ENCODE measurements at places on chromosomes 4 and X.

- no peaks in the 10 kb centered on the region for H3K36me3 ChIP-seq
- H3K4me1 ChIP-seq: peaks cover 2% of the 10 kb centered on the region
- peak; percentile 76 for DNase-seq
- H3K27ac ChIP-seq: no peak overlapping the region
These were observed 18.3 kb upstream of the GPR101 start for GRCh38 chrX:137051978-137052642.

DNA sequence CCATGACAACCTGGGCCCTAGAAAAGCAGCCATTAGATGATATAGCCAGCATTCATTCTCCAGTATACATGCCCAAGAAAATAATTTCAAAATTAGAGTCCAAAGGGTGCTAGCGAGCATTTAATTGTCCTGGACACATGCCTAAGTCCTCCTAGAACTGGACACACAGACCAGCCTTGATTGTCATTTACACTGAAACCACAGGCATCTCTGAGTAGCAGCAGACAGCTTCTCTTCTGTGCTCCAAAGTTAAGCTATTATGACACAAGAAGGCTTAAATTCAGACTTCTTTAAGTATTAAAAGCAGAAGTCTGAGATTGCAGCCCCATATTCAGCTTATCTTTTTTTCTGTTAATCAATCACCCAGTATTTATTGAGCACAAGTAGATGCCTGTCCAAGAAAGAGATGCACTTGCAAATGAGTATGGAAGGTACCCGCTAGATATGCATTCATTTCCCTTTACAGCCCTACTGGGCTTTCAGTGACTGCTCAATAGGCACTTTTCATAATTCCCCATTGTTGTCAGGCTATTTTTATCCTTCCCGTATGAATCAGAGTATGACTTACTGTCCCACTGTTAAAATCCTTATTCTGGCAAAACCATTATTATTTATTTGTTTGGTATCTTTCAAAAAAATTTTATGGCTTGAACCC is 374.1 kb downstream of the FBXW7 start:
- no peaks in the 10 kb centered on the region for H3K36me3 ChIP-seq
- DNase-seq: no peak

DNA sequence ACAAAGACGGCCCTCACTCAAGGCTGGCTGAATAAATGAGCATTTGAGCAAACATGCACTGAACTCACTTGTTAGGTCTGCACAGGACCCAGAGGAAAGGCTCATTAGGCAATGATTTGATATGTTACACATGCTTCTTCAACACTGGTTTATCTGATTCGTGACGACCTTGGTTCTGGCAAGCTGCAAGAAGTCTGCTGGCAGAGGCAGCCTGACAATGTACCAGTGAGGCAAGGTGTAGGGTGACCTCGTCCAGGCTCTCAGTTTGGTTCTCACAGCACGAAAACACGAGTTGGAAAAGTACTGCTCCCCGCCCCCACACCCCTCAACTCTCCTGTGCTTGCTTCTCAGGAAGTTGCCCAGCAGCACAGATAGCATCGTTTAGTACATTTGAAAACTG is 63.1 kb upstream of the CITED1 start:
- no peaks in the 10 kb centered on the region for H3K36me3 ChIP-seq
- H3K27me3 ChIP-seq: no peaks in the 10 kb centered on the region
- no peak overlapping the region for H3K27ac ChIP-seq
- no peak overlapping the region for H3K4me3 ChIP-seq
- no peak for DNase-seq
- no peaks in the 10 kb centered on the region for H3K4me1 ChIP-seq

DNA sequence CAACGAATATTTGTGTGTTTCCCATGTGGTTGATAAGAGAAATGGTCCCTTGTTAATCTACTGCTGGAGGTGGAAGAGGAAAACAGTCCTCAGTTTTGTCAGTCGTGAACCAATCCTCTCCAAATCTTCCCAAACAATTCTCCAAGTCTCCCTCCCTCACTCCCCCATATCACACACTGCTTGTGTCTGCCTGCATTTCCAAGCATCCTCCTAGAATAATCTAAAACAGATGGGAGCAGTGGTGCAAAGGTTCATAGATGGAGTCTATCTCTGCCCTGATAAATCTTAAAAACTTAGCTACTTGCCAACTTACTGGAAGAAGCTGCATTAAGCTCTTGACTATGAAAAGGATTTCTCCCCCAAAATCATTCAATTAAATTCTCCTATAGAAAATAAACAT is 43.7 kb upstream of the SH3KBP1 start:
- no peak for DNase-seq
- no peaks in the 10 kb centered on the region for H3K27me3 ChIP-seq
- no peak overlapping the region for H3K27ac ChIP-seq
- peaks cover 1% of the 10 kb centered on the region for H3K36me3 ChIP-seq
- no peak overlapping the region for H3K4me3 ChIP-seq

DNA sequence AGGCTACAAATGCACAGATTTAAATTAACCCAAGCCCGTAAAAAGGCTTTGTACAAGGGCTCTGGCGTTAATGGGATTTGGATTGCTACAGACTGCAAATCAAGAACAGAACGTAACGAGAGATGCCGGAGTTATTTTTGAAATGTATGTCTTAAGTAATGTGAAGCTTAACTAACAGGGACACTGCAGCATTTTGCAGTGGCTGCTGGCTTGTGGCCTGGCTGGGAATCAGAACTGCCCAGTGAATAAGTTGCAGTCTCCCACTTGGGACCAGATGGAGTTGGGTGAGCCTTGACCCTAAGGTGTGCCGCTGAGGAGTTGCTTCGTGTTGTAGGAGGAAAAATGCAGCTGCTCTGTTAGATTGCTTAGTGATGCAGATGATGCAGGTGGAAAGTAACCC is 318.4 kb downstream of the DHX15 start:
- H3K36me3 ChIP-seq: no peaks in the 10 kb centered on the region
- H3K27ac ChIP-seq: no peak overlapping the region
- no peaks in the 10 kb centered on the region for H3K27me3 ChIP-seq
- no peak for DNase-seq
- H3K4me1 ChIP-seq: no peaks in the 10 kb centered on the region

- no peak overlapping the region for H3K27ac ChIP-seq
- peaks cover 7% of the 10 kb centered on the region for H3K27me3 ChIP-seq
- no peaks in the 10 kb centered on the region for H3K36me3 ChIP-seq
- no peak for DNase-seq
- no peak overlapping the region for H3K4me3 ChIP-seq
These were observed 8.7 kb downstream of the FHDC1 start for GRCh38 chr4:152944666-152945320.

DNA sequence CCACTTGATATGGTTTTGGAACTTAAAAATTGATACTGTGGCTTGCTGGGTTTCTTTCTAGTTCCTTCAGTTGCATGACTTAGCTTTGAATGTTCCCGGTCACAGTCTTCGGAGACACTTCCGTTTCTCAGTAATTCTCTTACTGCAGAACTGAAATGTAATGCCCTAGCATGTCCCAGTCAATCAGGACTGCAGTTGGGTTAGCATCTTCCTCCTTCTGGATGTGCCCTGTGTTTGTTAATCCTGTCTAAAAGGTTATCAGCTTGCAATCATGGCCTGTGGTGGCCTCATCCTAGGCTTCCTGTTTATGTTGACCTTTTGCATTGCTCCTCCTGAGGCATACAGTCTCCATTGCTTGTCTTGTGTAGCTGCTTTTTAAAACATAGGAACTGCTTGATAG is 275.9 kb downstream of the ARHGAP10 start:
- H3K27me3 ChIP-seq: no peaks in the 10 kb centered on the region
- no peak overlapping the region for H3K27ac ChIP-seq
- no peak overlapping the region for H3K4me3 ChIP-seq
- H3K4me1 ChIP-seq: no peaks in the 10 kb centered on the region
- H3K36me3 ChIP-seq: no peaks in the 10 kb centered on the region

GRCh38 chr4:182227611-182228010 is 15.6 kb upstream of the TENM3 start:
- no peaks in the 10 kb centered on the region for H3K27me3 ChIP-seq
- no peak overlapping the region for H3K27ac ChIP-seq
- H3K4me3 ChIP-seq: no peak overlapping the region
- no peak for DNase-seq

- H3K4me1 ChIP-seq: no peaks in the 10 kb centered on the region
- no peak for DNase-seq
- no peaks in the 10 kb centered on the region for H3K27me3 ChIP-seq
- H3K27ac ChIP-seq: no peak overlapping the region
- no peaks in the 10 kb centered on the region for H3K36me3 ChIP-seq
These were observed 93.3 kb upstream of the PDE5A start for GRCh38 chr4:119721878-119722277.

- no peak for DNase-seq
- H3K4me1 ChIP-seq: no peaks in the 10 kb centered on the region
- no peak overlapping the region for H3K4me3 ChIP-seq
- no peak overlapping the region for H3K27ac ChIP-seq
These were observed 83.4 kb upstream of the BMP2K start for GRCh38 chr4:78692822-78693170.

- H3K4me1 ChIP-seq: no peaks in the 10 kb centered on the region
- H3K36me3 ChIP-seq: no peaks in the 10 kb centered on the region
- DNase-seq: no peak
- H3K27ac ChIP-seq: no peak overlapping the region
These were observed 16.5 kb downstream of the TMPRSS11E start for GRCh38 chr4:68463796-68464195.

- no peaks in the 10 kb centered on the region for H3K4me1 ChIP-seq
- H3K27ac ChIP-seq: no peak overlapping the region
- peak; percentile 22 for DNase-seq
- H3K36me3 ChIP-seq: no peaks in the 10 kb centered on the region
These were observed 15.0 kb downstream of the BRCC3 start for GRCh38 chrX:155086202-155086840.

- no peaks in the 10 kb centered on the region for H3K27me3 ChIP-seq
- H3K4me1 ChIP-seq: no peaks in the 10 kb centered on the region
- no peaks in the 10 kb centered on the region for H3K36me3 ChIP-seq
- no peak overlapping the region for H3K4me3 ChIP-seq
These were observed 399.0 kb downstream of the GBA3 start for GRCh38 chr4:23091711-23092110.

DNA sequence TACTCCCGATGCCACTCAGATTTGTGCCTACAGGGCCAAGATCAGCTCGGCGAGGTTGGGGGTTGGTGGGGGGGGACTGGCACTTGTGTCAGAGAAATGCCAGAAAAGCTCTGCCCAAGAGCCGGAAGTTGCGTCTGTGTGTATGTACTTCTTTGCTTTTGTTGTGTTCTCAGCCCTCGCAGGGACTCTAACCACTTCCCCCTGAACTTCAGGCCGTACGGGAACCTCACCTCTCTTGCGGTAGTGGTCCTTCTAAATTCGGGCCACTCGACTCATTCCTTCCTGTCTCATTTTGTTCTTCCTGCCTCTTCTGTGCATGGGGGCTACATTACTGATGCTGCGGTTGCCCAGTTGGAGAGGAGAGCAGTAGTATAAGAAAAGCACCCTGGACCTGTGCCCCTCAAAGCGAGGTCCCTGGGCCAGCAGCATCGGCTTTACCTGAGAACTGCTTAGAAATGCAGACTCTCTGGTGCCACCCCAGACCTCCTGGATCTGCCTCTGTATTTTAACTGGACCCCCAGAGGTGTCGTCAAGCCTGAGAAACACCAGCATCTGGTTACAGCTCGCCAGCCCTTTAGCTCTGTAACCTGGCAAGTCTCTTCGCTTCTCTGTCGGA is 146.3 kb upstream of the RPS6KA3 start:
- H3K27me3 ChIP-seq: no peaks in the 10 kb centered on the region
- H3K36me3 ChIP-seq: no peaks in the 10 kb centered on the region
- peak; percentile 66 for DNase-seq
- peak overlapping the region; percentile 75 for H3K27ac ChIP-seq
- H3K4me3 ChIP-seq: peak overlapping the region; percentile 34
- H3K4me1 ChIP-seq: peaks cover 40% of the 10 kb centered on the region

DNA sequence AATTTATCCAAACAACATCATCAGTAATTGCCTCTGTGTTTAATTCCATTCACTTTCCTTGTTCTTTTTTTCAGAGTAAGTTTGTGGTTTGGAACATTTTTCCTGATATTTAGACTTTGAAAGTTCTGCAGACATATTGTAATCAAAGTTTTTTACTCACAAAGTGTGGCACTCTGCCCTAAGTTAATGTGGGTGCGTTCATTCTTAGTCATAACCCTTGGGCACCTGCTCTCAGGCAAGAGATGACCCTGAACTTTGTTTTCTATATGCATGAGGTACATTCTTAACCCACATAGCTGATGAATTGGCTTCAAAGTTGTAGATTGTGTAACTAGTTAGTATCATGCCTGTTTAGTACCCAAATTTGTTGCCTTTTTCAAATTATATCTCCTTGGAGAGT is 424.3 kb downstream of the GRXCR1 start:
- no peak overlapping the region for H3K27ac ChIP-seq
- DNase-seq: no peak

- DNase-seq: no peak
- H3K4me1 ChIP-seq: peaks cover under 1% of the 10 kb centered on the region
- H3K4me3 ChIP-seq: no peak overlapping the region
- H3K36me3 ChIP-seq: no peaks in the 10 kb centered on the region
- H3K27me3 ChIP-seq: peaks cover 5% of the 10 kb centered on the region
- H3K27ac ChIP-seq: no peak overlapping the region
These were observed 19.1 kb upstream of the KIAA0232 start for GRCh38 chr4:6763330-6763851.

DNA sequence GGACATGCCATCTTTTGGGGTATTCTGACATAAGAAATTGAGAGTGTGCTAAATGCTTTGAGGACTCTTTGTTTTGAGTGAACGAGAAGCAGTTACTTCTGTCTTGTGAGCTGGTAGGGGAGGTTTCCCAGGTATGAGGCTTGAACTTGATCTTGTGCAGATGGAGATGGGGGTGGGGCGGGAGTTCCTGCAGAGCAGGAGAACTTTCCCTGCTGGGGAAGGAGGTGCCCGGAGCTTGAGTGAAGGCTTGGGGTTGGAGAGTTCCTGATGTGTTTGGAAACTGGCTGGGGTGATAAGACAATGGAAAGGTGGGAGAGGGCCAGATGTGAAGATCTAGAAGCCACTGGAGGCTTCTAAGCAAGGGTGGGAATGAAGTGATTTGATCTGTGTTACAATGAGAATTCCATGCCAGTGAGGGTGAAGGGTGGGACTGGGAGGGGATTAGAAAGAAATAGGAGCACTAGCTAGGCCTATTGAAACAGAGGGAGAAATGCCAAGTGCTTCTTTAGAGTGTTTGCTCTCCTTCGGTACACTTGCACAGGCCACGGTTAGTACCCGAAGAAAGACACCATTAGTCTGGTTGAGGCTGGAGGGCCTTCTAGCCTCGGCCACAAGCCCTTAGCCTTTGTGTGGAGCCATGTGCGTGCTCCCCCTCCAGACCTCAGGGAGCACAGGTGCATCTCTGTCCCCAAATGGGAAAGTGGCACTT is 103.5 kb upstream of the STOX2 start:
- DNase-seq: no peak
- peaks cover 28% of the 10 kb centered on the region for H3K27me3 ChIP-seq
- no peaks in the 10 kb centered on the region for H3K36me3 ChIP-seq

DNA sequence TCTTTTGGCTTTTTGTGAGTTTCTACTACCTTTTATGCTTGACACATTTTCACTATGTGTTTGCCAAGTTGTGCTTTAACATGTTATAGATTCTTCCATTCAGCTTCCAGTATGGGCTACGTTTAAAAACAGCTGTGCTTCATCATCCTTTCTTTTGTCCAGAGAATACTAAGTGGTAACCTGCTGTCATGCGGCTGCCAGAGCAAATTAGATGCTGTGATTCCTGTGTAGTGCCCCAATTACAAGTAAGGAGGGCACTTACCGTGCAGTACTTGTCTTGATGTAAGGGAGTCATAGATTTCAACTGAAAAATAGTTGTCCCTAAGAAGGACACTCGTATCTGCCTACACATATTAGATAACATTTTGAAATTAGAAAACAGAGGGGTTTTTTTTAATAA is 531.8 kb upstream of the GALNTL6 start:
- no peak for DNase-seq
- H3K27me3 ChIP-seq: no peaks in the 10 kb centered on the region
- H3K27ac ChIP-seq: no peak overlapping the region

GRCh38 chrX:132940727-132941327 is 17.6 kb downstream of the HS6ST2 start:
- no peaks in the 10 kb centered on the region for H3K27me3 ChIP-seq
- no peak overlapping the region for H3K27ac ChIP-seq
- H3K4me1 ChIP-seq: no peaks in the 10 kb centered on the region
- DNase-seq: no peak
- H3K4me3 ChIP-seq: no peak overlapping the region
